ENCODE measurements at places on chromosomes 12 and 14. TPM values are rescaled to one million over a fixed set of nuclear protein-coding genes. Genes with fewer than 3 reads are reported as not detected.

Gene POLE
- 78.9 TPM for polyA plus RNA-seq

Gene DPPA3
- polyA plus RNA-seq, result 0.17 TPM

DNA sequence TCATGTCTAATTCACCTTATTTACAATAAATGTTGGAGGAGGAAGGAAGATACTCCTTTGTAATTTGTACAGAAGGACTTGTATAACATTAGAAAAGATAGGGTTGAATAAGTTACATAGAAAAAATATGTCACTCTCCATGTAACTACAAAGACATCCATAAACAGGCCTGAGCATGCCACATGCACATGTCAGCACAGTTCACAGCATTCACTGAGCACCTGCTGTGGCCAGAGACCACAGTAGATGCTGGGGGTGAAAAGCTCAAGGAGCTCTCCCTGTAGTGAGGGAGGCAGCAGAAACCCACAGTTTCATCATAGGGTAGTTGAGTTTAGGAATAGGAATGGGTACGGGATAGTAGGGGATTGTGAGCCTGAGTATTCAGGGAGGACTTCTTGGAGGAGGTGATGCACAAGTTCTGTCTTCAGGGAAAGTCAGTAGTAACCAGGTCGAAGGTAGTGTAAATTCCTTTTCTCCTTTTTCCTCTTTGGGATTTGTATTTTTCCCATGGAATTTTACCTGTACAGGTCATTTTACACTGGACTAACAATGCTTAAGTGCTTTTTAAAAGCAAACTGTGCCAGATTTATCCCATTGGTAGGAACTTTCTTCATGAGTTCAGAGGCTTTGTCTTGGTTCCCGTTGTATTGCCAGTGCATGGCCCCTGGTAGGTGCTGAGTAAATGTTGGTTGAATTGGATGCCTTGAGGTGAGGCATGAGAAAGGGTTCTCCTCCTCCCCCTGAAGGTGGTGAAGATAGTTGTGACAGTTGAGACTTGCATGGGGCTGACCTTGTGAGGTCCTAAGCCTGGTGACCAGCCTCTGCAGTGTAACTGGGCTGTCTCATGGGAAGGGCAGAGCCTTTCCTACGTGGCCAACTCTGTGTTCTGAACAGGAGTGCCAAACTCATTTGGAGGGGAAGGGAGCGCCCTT is 20.2 kb downstream of the PRKCH start:
- no peak for DNase-seq

DNA sequence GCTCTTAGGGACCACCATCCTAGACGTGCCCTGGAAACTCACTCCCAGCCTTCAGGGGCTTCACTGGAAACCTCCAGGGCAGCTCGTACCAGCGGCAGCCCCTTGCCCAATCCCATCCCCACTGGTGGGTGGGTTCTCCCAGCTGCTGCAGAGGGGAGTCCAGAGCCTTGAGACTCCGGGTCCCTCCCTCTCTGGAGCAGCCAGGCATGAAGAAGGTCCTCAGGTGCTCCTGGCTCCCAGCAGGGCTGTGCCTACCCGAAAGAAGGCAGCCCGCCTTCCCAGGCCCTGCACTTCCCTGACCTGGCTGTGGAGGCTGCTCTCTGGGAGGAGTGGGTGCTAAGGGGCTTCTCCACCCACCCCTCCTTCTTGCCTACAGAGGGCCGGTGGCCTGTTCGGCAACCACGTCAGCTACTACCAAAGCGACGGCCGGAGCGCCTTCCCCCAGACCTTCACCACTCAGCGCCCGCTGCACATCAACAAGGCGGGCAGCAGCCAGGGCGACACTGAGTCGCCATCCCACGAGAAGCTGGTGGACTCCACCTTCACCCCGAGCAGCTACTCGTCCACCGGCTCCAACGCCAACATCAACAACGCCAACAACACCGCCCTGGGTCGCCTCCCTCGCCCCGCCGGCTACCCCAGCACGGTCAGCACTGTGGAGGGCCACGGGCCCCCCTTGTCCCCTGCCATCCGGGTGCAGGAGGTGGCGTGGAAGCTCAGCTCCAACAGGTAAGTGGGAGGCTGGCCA is 115.5 kb upstream of the FKBP4 start:
- DNase-seq, result no peak

DNA sequence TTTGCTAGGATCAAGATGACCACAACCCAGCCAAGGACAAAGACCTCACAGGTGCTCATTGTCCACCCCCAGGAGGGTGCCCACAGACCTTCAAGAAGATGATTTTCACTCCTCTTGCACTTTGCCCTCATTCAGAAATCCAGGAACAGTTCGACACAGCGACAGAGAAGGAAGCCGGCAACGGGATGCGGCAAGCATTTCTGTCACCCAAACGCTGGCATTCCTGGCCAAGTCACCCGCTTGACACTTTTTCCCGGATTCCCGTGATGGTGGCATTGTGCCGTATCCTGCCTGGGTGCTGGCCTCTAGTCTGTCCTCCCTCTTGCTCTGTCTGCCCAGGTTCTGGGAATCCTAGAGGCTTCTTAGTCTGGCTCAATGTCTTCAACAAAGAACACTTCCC is 770.4 kb upstream of the ALG10B start:
- no peak for DNase-seq
